Epithelial cell of proximal tubule (primary cell): ENCODE measurements at places on chromosomes 6 and 20. TPM values are rescaled to one million over a fixed set of nuclear protein-coding genes. Genes with fewer than 3 reads are reported as not detected.

DNA sequence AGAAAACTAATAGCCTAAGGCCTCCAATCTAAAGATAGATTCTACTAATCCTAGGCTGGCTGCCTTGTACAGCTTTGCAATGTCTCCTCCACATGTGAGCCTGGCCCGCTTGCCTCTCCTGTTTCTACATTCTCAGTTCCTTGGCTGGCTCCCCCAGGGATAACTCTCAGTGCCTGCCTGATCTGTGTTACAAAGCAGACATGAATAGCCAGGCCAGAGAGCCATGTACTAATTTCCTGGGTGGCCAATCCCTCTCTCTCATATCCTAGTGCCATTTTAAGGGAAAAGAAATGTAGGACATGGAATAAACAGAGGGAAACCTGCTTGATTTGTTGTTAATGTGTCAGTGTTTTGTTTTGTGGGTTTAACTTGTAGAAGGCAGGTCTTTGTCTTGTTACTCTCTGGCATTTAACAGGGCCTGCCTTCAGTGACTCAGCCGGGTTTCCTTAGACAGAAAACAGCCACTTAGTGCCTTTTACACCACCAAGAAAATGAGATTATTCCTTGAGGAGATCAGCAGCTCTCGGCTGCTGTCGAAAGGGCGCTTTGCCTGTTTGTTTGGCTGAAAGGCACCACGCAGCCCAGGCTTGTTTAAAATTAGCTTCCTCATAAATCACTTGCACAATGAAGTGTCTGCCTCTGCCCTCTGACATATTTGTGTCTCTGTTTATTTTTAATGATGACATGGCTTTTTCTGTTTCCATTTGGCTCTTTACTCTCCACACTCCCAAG lies 702.7 kb downstream of the MAFB start:
- no peak for DNase-seq

- peak; percentile 16 for DNase-seq
Observed at GRCh38 chr6:46221222-46221793, 50.5 kb upstream of the ENPP5 start.

- no peak for DNase-seq
Observed at GRCh38 chr6:47859175-47859574, 77.3 kb downstream of the OPN5 start.

DNA sequence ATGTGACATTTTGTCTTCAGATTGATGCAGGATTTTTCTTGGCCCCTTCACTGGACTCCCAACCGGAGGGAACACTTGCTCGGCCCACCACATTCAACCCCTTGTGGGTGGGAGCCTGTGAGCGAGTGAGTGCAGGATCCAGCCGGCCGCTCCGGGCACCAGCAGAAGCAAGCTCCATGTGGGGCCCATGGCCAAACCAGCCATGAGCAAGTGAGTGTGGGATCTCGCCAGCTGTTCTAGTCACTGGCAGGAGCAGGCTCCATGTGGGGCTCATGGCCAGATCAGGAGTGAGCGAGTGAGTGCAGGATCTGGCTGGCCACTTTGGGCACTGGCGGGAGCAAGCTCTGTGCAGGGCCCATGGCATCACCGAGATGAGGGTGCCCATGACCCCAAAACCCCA lies 42.6 kb downstream of the OSTM1 start:
- no peak for DNase-seq

GRCh38 chr6:44065443-44066140 lies 61.7 kb downstream of the MRPL14 start:
- DNase-seq = no peak

DNA sequence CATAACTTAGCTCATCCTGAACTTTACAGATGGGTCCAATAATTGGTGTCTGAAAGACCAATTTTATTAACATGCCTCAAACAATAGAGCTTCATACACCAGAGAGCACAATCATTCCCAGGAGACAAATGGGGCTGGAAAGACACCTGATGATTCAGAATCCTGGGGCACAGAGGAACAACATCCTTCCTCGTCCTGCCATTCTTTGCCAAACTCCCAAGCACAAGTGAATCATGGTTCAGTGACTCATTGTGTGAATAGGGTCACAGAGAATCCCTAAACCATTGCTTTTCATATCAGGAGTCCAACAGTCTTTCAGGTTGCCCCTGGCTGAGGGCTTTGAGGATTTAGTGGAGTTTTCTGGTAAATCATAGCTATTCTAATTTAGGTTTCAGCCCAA lies 266.4 kb upstream of the BMP2 start:
- peak; percentile 91 for DNase-seq

The SF3B5 gene
- total RNA-seq = 200 and 280 TPM in 2 replicates

DNA sequence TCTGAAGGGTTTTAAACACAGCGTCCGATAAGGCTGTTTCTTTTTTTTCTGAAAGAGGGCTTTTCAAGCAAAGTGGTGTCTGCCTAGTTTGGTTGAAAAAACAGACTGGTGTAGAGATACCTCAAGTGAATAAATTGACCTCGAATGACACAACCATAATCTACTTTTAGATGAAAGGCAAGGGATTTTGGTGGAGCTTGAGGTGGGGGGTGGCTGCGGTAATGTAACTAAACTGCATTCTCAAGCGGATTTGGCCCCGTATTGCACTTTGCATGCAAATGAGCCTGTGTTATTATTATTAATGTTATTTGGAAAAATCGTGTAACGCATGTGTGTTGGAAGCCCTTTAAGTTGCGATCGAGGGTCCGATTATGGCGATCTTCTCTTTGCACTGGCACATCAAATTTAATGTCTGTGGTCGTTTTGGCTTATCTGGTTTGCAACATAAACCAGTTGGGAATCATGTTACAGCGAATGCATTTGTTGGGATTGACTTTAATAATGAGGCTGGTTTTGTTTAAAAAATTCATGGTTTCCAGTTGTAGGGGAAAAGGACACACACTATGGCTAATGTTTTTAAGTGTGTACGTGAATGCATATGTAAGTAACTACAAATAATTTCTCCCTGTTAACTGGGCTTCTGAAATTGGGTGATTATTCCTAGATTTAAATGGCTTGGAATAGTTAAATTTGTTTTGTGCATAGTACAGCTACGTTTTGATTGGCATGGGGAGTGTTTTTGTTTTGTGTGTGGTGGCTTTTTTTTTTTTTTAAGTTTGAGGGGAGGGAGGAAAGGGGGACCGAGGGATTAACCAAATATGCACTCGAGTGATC lies 1.0 kb downstream of the JARID2 start:
- no peak for DNase-seq

GRCh38 chr6:139608466-139609261 lies 234.2 kb upstream of the CITED2 start:
- DNase-seq = no peak

GRCh38 chr6:169812257-169812644 lies 60.8 kb downstream of the ERMARD start:
- no peak for DNase-seq

The SLC22A16 gene
- total RNA-seq = 0.14 TPM in 1 of 2 replicates, not detected in the other

- DNase-seq = peak; percentile 15
Observed at GRCh38 chr6:77415706-77416105, 47.6 kb downstream of the HTR1B start.

GRCh38 chr6:159654483-159655098 lies 38.5 kb downstream of the SOD2 start:
- DNase-seq = no peak

GRCh38 chr20:32829311-32830005 lies 9.7 kb downstream of the MAPRE1 start:
- DNase-seq = no peak

DNA sequence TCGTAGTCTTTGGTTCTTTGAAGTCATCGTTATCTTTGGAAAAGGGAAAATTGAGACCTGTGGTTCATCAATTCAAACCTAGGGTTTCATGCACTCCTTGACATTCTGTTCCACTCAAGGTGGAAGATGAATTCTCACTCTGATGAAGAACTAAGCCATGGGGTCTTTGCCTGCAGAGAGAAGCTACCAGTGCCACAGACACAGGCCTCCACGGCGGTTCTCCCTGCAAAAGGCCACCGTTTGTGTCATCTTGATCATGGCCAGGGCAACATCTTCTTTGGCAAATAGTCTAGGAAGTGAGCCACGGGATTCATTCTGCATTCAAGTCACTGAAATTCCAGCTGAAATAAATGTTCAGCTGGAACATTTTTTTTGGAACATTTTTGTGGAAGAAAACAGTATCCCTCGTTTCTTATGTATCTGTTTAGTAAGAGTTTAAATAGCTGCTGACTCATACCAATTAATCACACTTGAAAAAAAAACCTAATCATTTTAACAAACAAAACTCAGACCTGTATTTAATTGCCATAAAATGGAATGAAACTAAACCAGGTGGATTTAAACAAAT lies 206.0 kb upstream of the FOXQ1 start:
- DNase-seq = no peak

The SLC22A2 gene
- total RNA-seq = not detected in 2 replicates

GRCh38 chr20:38897267-38897666 lies 28.9 kb upstream of the FAM83D start:
- DNase-seq = no peak

DNA sequence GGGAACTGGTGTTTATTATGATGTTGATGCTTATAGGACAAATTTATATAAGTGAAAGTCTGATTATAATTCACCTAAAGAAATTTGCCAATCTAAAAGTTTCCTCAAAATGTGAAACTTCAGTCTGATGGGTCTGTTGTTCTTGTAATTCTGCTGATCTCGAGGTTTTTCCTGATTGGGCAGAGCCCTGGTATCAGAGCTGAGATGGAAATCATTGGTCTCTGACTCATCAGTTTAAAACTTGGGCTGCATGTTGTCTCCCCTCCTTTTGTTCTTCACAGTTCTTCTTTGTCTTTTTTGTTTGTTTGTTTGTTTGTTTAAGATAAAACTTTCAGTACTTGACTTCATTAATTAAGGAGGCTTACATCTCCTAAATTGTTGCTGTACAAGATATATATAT lies 5.9 kb downstream of the SMAP1 start:
- DNase-seq = no peak

DNA sequence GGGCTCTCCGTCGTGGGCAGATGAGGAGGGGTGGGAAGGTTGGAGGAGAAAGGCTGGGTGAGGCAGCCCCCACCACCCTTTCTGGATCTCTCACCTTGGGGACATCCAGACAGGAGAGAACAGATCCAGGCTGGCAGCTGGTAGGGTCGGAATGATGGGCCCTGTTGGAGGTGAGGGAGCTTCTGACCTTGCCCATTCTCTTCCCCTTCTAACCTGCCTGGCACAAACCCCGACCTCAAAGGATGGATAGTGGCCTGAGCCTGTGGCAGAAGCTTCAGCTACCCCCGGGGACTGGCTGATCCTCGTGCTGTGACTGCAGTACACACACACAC lies 6.0 kb upstream of the NPBWR2 start:
- DNase-seq = no peak

DNA sequence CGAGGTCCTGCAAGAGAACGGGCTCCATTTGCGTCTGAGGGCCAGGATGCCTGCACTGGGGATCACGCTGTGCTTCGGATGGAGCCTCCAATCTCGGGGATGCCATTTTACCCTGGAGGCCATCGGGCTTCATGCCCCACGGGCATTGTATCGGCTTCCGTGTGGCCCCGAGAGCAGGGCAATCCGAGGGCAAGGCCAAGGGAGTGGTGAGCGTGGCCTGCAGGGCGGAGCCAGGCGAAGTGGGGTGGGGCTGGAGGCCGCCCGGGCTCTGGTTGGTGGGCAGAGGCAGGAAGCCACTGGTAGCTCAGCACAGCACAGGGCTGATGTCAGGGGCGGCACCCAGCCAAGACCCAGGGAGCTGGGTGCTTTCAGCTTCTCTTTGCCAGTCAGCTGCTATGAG lies 57.5 kb upstream of the BHLHE23 start:
- DNase-seq = no peak

The UNC5CL gene
- 0.58 and 2.2 TPM in 2 replicates for total RNA-seq

- DNase-seq = no peak
Observed at GRCh38 chr6:53424300-53424699, 75.5 kb upstream of the ELOVL5 start.

The TFAP2A gene
- total RNA-seq = 6.4 and 17.8 TPM in 2 replicates

GRCh38 chr6:46220352-46221221 lies 49.8 kb upstream of the ENPP5 start:
- no peak for DNase-seq

The SMOC2 gene
- 0.35 TPM in 1 of 2 replicates, not detected in the other for total RNA-seq

The PGBD1 gene
- total RNA-seq = 5.2 and 7.1 TPM in 2 replicates

DNA sequence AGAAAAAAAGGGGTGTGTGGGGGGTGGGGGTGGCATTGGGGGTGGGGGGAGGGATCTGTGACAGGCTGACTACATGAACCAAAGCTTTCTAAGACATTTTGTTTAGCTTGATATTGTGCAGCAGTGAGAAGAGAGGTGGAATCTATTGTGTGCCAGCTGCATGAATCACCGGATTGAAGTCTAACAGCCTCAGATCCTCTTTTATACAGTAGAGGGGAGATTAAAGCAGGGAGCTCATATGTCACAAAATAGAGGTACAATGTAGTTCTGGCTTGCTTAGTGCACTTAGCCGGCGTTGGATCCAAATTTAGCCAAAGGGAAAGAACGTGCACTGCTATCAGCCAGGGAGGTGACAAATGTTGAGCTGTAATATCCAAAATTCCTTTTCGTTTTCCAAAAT lies 404.2 kb upstream of the CITED2 start:
- DNase-seq = no peak

The LY86 gene
- not detected in 2 replicates for total RNA-seq

DNA sequence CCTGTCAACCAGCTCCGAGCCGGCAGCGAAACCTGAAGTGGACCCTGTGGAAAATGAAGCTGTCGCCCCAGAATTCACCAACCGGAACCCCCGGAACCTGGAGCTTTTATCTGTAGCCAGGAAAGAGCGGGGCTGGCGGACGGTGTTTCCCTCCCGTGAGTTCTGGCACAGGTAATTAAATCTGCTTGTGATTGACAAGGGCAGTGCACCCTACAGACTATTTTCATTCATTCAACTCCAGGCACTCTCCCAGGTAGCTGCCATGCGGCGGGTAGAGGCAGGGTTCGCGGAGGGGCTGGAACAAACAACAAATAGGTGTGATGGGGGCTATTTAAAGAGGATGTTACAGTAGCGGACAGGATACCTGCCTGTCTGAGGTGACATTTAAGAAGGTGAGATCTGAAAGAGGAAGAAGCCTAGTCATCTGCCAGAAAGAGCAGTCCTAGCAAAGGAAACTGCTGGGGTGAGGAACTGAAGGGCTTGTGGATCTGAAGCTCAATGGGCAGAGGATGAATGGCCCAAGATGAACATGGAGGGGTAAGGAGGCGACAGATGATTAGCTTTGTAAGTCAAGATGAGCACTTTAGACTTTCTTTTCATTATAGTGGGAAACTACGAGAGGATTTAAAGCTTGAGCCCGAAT lies 810 bp downstream of the MRPL18 start:
- DNase-seq = no peak

DNA sequence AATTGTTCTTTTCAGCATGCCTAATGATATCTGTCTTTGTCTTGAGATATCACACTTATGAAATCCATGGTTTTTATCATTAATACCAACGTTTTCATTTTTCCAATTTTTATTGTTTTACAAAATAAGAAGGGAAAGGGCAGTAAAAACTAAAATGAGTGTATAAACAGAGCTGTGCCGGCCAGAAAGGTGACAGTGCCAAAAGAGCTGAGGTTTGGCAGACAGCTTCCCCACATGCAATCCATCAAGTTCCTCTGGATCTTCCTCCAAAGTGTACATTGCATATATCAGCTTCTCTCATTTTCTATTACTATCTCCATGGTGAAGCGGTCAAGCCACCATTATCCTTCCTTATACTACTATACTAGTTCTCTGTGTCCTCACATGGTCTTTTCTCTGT lies 10.1 kb upstream of the TMEM244 start:
- DNase-seq = no peak
